Stimulated activated CD8-positive, alpha-beta memory T cell treated with anti-CD3 and anti-CD28 coated beads, Interleukin-4, amount 100 ng/mL, for 1 hour (primary cell): ENCODE measurements at places on chromosomes 13 and 19.

DNA sequence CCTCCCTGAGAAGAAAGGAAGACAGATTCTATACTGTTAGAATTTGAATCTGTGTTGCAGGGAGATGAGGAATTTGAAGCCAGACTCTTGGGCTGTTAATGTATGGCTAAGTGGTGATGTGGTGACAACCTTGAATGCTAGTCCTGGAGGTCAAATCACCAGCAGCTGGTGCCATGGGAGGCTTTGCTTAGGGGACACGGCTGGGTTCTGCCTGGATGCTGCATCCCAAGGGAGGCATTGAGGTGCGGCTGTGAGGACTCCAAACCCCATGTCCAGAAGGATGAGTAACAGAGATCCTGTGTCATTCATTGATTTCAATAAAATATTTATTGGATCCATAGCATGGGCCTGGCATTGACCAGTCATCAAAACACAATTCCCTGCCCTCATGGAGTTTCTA, 42.3 kb downstream of the RFX2 start:
- DNase-seq, result no peak

GRCh38 chr13:77298426-77298825, 28.5 kb downstream of the MYCBP2 start:
- DNase-seq, result no peak

GRCh38 chr19:13297023-13297422, 146.8 kb downstream of the IER2 start:
- DNase-seq, result no peak

DNA sequence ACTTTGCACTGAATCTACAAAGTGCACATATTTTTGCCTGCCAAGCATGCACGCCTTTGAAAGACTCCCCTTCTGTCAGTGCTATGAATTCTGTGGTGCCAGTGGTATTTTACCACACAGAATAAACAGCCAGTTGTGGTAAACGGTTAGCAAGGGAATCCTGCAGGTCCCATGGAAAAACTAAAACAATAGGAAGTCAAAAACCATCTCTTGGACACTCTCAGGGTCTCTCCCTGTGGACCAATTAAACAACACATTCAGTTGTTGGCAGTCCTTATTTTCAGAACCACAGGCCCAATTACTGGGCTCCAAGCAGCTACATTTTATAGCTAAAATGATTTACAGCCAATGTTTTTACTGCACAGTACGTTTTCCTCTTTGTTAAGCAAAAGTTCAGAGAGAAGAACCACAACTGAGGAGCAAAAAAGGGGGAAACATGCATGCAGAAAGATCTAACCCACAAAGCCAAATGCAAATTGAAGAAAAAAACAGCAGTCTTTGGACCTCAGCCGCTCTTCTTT, 116.9 kb downstream of the KCTD12 start:
- no peak for DNase-seq

DNA sequence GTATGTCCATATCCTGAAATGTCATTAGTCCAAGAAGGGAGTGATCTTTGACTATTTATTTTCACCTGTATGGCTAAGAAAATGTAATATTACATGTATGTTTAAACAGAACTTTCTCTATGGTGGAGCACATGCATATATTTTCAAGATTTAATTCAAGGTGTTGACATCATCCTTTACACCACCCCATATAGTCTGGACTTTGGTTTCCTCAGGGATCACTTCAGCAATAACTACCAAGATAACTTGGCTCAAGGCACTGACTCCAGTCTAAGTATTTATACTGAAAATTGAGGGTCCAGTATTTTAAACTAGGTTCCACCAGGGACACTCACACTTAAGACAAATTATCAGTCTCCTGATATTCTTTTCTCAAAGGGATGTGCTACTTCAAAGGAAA, 660.6 kb downstream of the EFNB2 start:
- DNase-seq, result no peak

- no peak for DNase-seq
Measured at GRCh38 chr13:70541451-70541850, 433.2 kb upstream of the KLHL1 start.

DNA sequence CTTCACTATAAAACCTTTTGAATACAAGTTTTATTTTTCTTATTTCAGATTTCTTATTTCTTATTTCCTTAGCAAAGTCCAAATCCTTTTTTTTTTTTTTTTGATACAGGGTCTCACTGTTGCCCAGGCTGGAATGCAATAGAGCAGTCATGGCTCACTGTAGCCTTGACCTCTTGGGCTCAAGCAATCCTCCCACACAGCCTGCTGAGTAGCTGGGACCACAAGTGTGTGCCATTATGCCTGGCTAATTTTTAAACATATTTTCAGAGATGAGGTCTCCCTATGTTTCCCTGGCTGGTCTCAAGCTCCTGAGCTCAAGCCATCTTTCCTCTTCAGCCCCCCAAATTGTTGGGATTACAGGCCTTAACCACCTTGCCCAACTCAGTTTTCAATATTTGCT, 334.3 kb downstream of the DLEU7 start:
- DNase-seq, result no peak

GRCh38 chr13:97020194-97020593, 25.9 kb upstream of the OXGR1 start:
- DNase-seq, result no peak
